GM13976 (cell line): ENCODE measurements at places on chromosomes 16 and 17.

DNA sequence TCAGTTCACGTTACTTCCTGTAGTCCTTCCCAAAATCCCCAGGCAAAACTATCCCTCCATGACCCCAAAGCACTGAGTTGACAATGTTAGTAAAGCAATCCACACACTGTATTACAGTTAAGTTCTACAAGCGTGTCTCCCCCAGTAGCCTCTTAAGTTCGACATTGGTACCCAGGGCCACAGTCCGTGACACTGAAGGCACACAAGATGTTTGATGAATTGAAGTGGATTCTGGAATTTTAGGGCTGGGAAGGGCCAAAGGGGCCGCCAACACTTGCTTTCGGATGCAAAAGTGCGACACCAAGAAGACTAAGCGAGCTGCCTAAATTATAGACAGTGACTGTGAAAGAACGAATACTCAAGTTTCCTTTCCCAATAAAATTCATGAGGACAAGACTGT is 1.5 kb downstream of the VPS35 start:
- no peak for DNase-seq

DNA sequence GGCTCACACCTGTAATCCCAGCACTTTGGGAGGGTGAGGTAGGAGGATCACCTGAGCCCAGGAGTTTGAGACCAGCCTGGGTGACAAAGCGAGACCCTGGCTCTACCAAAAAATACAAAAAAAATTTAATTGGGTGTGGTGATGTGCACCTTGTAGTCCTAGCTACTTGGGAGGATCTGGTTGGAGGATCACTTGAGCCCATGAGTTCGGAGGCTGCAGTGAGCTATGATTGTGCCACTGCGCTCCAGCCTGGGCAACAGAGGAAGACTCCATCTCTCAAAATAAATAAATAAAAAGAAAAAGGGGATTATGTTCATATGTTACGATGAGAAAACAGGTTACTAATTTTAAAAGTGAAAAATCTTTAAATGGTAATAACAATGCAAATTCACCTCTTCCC is 996 bp downstream of the MLKL start:
- DNase-seq: no peak

DNA sequence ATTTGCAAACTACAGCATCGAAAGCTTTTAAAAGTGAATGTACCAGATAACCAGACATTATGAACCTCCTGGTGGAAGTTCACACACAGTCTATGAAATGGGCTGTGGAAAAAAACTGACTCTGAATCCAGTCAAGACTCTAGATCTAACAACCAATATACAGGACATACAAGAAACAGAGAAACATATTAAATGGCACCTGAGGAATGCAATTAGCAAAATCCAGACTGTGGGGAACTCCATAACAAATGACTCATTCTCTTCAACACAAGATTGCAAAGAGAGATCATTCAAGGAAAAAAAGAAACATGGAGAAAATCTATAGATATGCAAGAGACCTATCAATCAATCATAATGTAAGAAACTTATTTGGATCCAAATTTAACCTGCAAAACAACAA is 119.0 kb downstream of the MYO1D start:
- no peak for DNase-seq

DNA sequence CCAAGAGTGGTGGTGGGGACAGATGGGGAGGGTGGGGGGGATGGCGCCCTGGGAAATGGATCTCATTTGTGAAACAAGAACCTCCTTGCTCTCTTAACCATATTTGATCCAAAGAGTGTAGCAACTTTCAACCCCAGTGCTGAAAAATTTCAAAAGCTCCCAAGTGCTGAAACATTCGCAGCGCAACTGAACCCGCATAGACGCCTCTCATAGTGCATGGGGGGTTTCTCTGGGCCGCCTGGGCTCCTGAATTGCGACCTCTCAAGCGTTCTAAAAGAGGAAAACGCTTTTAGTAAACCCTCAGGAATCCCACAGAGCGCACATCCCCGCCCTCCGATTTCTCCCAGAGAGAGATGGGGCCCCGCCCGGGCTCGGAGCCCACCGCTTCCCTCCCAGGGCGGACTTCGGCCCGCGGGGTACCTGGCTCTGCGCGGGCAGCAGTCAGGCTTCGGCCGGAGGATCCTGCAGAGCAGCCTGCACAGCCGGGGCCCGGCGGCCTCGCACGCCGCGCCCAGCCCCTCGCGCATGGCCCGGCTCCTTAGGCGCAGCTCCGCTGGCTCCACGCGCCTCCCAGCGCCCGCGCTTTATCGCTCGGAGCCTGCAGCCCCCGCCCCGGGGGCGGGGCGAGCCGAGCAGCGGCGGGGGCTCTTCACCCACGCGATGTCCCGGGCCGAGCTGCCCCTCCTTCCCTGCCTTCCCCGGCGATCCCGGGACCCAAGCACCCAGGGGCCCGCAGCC is 7.0 kb downstream of the NOS2 start:
- DNase-seq: no peak

DNA sequence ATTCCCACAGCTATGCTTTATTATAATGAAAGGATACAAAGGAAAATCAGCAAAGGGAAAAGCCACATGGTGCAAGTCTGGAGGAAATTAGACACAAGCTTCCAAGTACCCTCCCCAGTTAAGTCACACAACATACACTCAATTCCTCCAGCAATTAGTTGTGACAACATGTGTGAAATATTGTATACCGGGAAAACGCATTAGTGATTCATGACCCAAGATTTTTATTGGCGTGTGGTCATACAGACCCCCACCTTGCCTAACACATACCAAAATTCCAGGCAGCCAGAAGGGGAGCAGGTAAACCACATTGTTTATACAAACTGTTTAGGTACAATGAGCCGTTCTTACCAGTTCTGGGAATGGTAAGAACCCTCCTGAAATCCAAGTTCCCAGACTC is 160.6 kb downstream of the CYB561 start:
- no peak for DNase-seq
